Hematopoietic multipotent progenitor cell treated with erythropoietin and hydrocortisone succinate and interleukin-3 and kit ligand, for 15 days (in vitro differentiated cells): ENCODE measurements at places on chromosomes 5 and 9.

- DNase-seq, result peak; percentile 61
Measured at GRCh38 chr9:127589955-127590370, 22.1 kb upstream of the STXBP1 start.

- no peak for DNase-seq
Measured at GRCh38 chr9:20754556-20754955, 70.5 kb downstream of the FOCAD start.

- DNase-seq, result no peak
Measured at GRCh38 chr5:98750693-98751092, 22.8 kb upstream of the RGMB start.

GRCh38 chr5:120327180-120327579, 136.9 kb upstream of the PRR16 start:
- no peak for DNase-seq

- no peak for DNase-seq
Measured at GRCh38 chr5:172838151-172838875, 4.3 kb downstream of the ERGIC1 start.

DNA sequence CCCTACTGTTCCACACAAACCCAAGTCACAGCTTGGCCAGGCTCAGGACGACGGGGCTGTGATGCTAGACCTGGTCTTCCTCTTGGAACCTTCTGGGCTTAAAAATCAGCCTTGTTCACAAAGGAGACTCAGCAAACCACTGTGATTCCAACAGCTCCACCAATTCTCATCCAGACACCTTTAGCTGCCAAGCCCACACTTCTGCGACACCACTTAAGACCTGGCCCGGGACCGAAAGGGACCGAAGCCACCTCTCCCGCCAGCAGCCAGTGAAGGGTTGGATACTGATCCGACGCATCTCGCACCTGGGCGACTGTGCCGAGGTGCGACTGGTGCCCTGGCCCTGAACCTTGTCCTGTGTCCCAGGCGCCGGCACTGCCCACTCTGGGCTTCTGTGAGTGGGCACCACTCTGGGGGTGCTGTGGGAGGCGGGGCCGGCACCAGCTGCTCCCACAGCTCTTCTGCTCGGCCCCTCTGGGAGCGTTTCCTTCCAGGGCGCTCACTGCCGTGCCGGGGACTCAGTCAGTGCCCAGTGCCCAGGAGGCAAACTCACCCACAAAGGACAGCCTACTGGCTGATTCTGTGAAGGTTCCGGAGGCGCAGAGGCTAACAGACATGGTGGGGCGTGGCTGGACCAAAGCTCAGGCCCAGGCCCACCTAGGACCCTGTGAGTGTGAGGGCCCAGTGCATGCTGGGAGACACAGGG, 50.9 kb downstream of the EXD3 start:
- no peak for DNase-seq
